ENCODE measurements at places on chromosomes 1 and 21. TPM values are rescaled to one million over a fixed set of nuclear protein-coding genes. Genes with fewer than 3 reads are reported as not detected.

DNA sequence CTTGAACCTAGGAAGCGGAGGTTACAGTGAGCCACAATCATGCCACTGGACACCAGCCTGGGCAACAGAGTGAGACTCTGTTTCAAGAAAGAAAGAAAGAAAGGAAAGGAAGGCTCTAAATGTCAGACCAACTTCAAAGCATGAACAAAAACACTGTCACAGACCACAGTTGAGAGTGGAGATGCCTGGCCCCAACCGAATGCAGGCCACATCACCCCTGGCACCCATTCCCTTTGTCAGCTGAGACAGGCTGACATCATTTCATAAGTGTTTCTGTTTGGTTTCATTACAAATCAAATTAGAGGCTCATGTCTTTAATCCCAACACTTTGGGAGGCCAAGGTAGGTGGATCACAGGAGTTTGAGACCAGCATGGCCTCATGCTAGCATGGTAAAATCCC, 28.6 kb upstream of the NADK start:
- DNase-seq, result no peak

CLCNKA gene
- 0.82 TPM for total RNA-seq

DNA sequence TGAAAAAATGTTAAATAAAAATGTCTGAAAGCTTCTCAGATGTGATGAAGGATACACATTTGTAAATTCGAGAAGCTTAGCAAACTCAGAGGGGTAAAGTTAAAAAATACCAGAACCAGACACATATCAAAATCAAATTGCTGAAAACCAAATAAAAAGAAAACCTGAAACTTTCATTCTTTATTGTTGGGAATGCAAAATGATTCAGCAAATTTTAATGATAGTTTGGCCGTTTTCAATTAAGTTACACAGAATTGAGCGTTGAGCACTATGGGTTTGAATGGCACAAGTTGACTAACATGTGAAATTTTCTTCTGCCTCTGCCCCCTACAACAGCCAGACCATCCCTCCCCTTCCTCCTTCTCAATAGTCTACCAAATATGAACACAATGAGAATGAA, 33.5 kb upstream of the GRIK1 start:
- DNase-seq, result no peak

GRCh38 chr1:208988811-208989222, 594.7 kb upstream of the CAMK1G start:
- DNase-seq, result no peak

DNA sequence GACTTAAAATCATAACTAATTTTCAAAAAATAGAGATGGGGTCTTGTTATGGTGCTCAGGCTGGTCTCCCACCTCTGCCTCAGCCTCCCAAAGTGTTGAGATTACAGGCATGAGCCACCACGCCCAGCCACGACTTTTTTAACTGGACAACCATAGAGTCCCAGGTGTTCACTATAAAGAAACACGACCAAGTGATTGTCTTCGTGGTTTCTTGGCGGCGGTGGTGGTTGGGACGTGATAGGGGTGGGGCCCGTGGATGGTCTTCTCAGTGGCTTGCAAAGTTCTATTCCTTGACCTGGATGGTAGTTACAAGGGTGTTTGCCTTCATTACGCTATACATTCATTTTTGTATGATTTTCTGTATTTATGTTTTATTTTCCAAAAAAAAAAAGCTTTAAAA, 34.6 kb upstream of the COX20 start:
- DNase-seq, result no peak

F5 gene
- 4.0 TPM for total RNA-seq

TEDDM1 gene
- not detected for total RNA-seq

DNA sequence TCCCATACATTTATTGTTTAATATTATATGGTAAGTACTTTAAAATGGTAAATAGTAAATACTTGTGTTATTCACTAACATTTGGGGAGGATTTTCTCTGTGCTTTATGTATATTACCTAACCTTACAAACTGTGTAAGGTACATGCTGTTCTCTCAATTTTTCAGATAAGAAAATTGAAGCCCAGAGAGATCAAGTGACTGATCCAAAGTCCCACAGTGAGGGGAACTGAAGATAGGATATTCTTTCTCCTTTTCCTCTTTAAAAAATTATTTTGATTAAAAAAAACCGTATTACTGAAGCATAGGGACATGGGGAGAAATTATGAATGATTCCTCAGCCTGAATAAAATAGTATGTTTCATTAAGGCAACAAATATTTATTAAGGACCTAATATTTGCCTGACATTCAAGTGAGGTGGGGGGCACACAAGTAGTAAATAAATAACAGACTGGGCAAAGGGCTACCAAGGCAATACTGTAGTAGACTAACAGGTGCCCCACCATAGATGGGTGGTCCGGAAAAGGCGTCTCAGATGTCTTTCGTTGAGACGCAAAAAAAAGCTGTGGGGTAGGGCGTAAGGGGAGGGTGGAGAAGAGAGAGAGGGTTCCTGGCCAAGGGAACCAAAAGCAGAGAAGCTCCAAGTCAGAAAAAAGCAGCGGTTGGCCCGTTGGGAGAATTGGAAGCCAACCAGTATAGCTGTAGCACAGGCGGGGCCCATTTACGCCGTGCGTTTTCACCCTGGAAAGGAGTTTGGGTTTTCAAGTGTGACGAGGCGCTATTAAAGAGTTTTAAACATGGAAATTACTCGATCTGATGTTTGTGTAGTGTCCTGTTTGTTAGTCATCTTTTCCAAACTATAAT, 944 bp upstream of the AGO3 start:
- peak; percentile 67 for DNase-seq

GRCh38 chr1:65804584-65804983, 11.9 kb downstream of the PDE4B start:
- DNase-seq, result no peak

DNA sequence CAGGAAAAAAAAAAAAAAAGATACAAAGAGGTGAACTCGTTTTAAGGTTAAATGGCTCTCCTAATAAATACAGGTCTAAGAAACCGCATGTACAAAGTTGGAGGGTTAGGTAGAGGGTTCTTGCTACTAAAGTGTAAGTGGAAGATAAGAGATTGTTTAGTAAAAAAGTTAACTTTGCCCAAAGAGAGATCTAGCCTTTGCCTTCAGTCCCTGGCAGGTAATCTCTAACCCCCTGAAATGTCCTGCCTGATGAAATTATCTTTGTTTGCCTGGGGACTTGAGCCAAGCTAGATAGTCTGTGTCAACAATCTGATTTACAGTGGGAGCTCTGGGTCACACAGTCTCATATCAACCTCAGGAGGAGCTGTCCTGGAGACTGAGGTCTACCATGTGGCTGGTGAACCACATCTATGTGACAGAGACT, 57.6 kb downstream of the TRIM33 start:
- DNase-seq, result no peak

SPRR2G gene
- not detected for total RNA-seq

DNA sequence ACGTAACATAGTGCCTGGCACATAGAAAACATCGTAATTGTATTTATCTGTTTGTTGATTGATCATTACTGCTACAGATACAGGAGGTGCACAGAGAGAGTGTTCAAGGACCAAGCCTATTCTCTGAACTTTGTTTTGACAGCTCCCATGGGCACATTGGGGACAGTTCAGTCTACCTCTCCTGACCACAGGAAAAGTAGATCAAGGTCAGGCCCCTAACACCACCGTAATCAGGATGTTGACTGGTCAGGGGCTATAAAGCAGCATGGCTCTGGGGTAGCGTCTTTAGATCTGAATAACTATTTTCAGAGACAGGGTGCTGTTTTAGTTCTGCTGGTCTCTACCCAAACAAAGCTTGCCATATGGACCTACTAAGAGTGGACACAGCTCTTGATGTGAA, 223.1 kb upstream of the IRF2BP2 start:
- DNase-seq, result no peak

DNA sequence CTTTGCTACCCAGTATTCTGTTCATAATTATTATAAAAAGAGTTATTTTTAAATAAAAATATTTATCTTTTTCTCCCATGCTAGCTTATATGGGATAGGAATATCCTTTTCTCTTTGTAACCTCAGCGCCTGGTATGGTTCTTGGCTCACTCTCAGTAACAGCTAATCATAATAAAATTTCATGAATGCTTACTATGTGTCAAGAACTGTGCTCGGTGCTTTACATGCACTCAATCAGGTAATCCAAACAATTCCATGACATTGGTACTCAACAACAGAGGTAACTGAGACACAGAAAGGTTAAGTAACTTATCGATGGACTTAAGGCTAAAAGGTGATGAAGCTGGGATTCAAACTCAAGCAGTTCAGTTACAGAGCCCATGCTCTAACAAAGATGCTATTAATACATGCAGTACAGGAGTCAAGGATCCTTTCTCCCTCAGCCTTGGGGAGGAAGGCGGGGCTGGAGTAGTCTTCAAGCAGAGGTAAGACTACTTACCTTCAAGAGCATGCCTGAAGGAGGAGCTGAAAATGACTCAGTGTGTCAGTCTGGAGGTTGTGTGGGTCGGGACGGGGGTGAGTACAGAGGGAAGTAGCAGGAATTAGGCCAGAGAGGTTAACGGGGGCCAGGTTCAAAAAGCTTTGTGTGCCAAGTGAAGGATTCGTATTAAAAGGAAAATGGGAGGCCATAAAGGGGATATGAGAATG, 73.4 kb downstream of the PLPPR5 start:
- no peak for DNase-seq

- DNase-seq, result peak; percentile 73
Measured at GRCh38 chr1:89757532-89757931, 63.3 kb upstream of the LRRC8D start.

DNA sequence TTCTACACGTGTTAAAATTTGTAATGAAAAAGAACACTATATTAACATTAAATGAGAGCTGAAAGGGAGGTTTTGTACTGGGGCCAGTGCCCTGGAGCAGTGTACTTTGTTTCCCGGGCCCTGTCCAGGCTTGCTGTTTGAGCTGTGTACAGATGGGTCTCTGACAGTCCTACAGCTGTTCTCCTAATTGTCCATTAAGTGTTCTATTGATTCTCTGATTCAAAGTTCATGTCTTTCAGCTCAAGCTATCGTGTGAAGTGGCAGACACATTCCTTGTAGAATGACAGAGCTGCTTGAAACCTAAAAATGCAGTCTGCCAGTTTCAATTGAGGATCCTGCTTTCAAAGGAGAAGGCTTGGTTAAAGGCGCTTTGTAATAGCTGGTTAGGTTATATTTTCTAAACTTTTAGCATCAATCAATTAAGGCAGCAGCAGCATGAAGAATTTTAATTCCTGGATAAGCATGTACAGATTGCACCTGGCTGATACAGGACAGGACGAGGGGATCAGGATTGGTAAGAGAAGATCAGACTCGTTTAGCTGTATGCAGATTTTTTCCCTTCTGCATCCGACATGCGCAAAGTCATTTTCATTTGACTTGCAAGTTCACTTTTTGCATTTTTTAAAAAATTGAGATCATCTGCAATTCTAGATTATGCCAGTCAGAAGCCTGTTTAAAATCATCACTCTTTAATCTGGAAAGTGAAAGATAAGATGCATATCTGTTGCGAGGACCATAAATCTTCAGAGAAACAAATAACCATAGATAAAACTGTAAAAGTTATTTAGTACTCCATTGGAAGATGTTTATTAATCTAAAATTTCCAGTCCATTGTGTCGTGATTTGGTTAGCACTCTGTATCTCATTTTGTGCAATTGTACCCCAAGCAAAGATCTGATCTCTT, 98.5 kb downstream of the ATG4C start:
- DNase-seq, result no peak

BCAS2 gene
- total RNA-seq, result 36.0 TPM

WARS2 gene
- 11.0 TPM for total RNA-seq

PRELP gene
- 60.6 TPM for total RNA-seq

DNA sequence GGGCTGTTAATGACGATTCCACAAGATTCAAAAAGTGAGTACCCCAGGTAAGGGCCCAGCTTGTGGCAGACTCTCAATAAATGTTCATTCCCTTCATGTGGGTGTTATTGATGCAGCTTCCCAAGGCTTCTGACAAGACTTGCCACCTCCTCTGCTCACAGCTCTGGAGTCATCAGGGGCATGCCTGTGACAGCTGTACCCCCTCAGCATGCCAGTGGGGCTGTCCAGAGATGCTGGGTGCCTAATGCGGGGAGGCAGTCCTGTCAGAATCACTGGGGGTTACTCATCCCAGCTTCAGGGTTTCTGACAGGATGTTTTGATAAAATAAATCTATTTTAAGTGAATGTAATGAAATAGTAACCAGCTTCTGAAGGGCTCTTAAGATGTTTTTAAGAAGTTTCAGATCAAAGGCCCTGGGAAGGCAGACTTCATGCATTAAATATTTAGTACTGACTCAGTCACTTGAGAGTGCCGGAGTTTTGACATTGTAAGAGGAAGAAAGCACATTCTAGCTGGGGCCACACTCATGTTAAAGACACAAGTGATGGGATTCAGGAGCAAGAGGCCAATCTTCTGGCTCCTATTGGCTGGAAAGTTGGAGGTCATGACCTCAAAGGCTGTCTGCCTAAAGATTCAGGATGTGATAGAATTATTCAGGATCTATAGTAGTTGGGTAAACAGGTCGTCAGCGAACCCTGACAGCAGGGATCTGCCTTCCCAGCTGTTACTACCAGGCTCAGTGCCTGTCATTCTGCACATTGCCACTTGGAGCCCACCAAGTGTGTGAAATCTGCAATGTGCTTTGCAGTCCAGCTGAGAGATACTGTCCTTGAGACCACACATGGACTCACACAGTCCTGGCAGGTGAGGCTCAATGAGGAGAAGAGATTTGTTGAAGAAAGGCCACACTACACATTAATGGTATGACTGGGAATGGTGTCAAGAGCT, 239.6 kb upstream of the BEND5 start:
- no peak for DNase-seq

GRCh38 chr1:88608139-88608943, 75.7 kb upstream of the PKN2 start:
- no peak for DNase-seq

GRCh38 chr21:24969068-24969467, 638.2 kb downstream of the MRPL39 start:
- DNase-seq, result no peak

TNNT2 gene
- 5,203 TPM for total RNA-seq

CELA3B gene
- 0.53 TPM for total RNA-seq

GRCh38 chr1:116785006-116785405, 30.8 kb downstream of the CD2 start:
- DNase-seq, result no peak

Measured in right cardiac atrium (tissue), 5 donors.